ENCODE measurements at places on chromosomes 2 and 18. TPM values are rescaled to one million over a fixed set of nuclear protein-coding genes. Genes with fewer than 3 reads are reported as not detected.

- DNase-seq = no peak
These were observed 64.8 kb upstream of the ID2 start for GRCh38 chr2:8617048-8617447.

GRCh38 chr2:127403460-127403859 is 14.8 kb upstream of the PROC start:
- no peak for DNase-seq

The SAG gene
- total RNA-seq = 0.12 TPM

DNA sequence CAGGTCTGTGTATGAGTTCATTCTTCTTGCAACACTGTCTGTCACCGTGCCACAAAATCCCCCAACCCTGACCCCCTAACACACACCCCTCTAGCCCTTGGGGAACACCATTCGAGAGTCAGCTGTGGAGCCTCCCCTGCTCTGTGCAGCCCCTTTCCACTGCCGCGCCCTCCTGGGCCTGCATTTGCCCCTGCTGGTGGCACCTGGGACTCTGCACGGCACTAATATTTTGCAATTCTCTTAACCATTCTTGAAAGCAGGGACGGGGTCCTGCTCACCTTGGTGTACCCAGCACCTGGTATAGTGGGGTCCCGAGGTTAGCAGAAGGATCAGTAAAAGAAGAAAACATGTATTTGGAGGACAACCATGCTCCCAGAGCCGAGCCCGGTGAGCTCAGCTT is 124.0 kb downstream of the HDAC4 start:
- DNase-seq = no peak

The C2orf81 gene
- 1.3 TPM for total RNA-seq

DNA sequence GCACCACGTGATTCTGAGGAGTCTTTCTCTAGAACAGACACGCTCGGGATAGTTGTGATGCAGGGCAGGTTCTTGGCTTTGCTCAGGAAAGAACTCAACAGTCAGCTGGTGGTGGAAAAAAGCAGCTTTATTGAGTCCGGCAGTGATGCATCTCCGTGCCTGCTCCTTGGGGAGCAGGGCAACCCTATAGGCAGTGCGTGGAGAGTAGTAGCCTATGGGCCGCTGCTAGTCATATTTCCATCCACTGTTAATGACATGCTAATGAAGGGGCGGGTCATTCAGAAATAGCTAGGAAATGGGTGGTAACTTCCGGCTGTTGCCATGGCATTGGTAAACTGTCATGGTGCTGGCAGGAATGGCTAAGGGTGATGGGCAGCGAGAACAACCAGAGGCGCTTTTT is 11.6 kb upstream of the ACKR3 start:
- no peak for DNase-seq

DNA sequence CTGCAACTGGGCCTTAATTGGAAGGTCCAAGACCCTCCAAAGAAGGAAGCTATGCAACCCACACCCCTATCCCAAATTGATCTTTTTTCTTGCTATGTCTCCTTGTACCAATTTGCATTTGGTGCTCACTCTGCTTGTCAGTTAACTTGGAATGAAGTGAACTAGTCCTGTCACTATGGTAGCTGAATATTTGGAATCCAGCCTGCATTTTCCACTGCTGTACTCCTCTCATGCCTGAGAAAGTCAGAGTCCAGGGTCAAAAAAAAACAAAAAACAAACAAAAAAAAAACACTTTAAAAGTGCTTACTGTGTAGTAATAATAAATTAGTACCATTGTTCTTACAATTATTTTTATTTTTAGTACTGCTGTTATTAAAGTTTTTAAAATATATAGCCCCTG is 462.8 kb upstream of the SLC8A1 start:
- DNase-seq = no peak

GRCh38 chr2:202870431-202871299 is 901 bp downstream of the ICA1L start:
- peak; percentile 62 for DNase-seq
